ENCODE measurements at places on chromosomes 4 and X.

DNA sequence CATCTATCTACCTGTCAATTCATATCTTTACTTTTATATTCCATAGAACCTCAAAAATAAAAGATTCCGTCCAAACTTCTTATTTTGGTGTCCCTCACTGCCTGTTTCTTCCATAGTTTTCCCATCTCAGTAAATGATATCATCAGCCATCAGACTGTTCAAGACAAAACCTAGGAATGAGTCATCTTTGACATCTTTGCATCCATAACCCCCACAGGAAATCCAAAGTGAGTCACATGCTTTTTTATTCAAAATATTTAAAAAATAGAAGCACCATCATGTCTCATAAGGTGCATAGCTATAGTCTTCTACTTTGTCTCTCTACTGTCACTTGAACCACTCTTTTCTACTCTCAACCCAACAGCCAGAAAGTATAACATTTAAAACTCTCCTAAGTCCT, 29.9 kb upstream of the CXXC4 start:
- DNase-seq, result no peak

GRCh38 chr4:68451246-68452211, 4.3 kb downstream of the TMPRSS11E start:
- DNase-seq, result no peak

DNA sequence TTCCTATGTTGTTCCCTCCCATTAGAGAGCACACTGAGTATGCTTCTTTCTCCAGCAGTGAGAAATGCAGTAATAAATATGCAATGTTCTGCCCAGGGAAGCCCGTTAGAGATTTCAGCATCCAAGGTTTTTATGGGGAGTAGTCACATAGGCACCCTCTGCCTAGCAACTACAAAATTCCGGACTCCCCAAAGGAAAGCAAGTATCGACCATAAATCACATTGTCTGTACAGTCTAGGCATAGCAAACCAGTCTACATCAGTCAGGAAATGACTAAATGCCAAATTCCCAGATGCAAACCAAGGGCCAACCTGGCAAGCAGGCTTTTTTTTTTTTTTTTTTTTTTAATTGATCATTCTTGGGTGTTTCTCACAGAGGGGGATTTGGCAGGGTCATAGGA, 34.8 kb downstream of the GPR101 start:
- no peak for DNase-seq

GRCh38 chrX:149711545-149712236, at the start of gene MAGEA11:
Gene MAGEA11, plus strand, starts transcription at chrX:149712060. Its CDS starts 1,100 bp downstream, at chrX:149713160.
- no peak for DNase-seq

DNA sequence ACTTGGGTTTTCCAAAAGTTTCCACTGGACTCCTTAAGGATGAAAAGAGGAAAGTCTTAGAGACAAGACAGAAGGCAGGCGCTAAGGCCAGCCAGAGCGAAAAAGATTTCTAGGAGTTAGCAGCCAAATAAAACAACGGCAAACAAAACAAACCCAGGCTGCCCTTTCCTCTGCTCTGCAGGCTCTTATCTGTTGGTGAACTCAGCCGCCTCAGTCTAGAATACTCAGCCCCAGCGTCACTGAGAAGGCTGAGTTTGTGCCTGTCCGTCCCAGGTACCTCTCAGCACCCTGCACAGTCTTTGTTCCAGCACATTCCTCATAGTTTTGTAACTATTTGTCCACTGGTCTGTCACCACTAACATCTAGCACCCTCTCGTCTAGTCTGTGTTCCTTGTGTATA, 75.6 kb upstream of the FAM9C start:
- DNase-seq, result no peak

DNA sequence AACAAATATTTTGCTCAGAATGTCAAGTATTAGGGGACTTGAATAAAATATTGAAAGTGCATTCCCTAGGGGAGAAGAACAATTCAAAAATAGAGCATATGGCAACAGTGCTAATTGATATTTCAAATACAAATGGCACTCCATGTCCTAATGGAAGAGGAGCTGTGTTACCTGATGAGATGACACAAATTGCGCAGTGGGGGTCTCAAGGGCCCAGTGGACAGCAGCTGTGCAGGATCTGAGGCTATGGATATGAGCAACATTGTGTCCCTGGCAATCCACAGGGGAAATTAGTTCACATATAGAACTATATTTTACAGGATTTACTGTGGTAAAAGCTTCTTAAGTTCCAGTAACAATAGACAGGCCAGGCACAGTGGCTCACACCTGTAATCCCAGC, 17.4 kb upstream of the USP46 start:
- DNase-seq, result no peak

- no peak for DNase-seq
Measured at GRCh38 chr4:145808848-145809512, 129.0 kb downstream of the C4orf51 start.

GRCh38 chrX:108177351-108178142, 86.0 kb downstream of the ATG4A start:
- DNase-seq, result no peak

DNA sequence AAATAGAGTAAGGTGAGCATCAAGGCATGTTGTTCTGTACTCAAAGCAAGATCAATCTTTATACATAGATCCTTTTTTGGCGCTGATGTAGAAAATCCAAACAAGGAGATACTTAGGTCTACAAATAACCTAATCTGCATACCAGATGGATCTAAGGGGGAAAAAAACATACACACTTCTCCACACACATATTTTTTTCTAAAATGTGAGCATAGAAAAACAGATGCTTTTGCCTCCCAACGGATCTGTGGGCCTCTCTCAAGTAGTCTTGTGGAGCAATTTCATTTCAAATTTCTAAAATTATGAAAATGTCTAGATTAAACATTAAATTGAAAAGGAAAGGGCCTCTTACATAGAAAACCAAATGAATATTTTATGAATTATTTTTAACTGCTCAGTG, 166.1 kb downstream of the GRIA3 start:
- no peak for DNase-seq

DNA sequence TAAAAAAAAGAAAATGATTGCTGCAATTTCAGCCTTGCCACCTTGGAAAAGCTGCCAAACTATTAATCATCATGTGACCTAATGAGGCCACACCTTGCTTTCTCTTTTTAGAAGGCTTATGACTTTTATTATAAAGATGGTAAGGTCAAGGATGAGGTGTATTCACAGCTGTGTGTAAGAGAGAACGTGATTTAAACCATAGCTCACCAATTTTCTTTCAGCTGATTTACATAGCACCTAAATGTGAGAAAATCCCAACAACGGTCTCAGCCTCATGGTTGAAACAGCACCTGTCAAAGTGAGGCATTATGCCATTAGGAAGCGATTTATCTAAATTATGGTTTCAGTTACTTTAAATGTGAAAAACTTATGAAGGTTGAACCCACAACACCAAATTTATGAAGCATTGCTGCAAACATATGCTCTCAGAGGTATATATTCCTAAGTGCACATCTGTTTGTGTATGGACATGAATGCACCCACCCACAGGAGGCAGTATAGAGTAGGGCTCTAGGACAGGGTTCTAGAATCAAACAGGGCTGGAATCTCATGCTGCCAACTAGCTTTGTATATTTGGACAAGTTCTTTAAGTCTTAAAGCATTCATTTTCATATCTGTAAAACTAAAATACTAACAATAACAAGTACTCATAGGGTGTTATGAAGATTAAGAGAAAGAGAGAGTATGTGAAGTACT, 40.7 kb downstream of the ANXA3 start:
- no peak for DNase-seq

- DNase-seq, result no peak
Measured at GRCh38 chr4:36304138-36304681, 22.8 kb downstream of the DTHD1 start.

DNA sequence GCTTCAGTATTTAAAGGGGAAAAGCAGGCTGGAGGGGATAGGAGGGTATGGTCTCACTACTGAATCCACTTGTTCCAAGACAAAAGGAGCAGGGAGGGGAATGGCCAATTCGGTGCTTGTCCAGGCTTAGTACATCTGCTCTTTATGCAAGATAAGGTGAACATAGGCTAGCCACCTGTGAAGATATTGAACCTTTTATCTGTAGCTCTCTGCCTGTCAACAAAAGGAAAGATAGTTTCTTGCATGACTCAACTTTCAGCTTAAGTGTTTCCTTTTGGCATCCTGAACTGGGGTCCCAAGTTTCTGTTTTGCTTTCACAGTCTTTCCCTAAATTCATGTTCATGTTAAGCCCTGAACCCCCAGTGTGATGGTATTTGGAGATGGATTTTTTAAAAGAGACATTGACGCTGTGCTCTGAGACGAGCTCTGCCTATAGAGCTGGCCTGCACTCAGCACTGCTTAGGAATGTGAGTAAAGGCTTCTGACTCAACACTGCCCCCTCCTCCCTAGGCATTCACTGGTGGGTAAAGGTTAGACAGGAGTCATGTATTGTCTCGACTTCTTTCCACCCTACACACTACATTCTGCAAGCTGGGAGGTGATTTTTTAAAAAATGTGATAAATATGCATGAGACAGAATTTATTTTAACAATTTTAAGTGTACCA, 28.2 kb downstream of the FAM149A start:
- no peak for DNase-seq

DNA sequence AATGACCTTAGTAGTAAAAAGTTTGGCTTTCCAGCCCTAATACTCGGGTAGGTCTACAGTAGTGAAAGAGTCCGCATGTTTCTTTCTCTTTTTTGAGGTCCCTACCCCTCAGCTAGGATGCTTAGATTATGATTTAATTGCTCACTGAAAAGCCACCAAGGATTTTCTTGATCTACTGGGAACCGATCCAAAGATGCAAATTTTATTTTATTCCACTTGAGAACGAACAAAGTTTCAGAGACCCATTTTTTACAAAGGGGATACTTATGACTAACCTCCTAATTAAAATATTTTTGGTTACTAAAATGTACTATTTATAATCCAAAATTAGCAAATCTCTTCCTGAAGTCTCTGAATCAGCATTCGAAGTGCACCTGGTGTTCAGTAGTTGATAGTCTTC, 14.3 kb upstream of the PDHA2 start:
- no peak for DNase-seq

GRCh38 chrX:154028502-154029184, 8.9 kb upstream of the IRAK1 start:
- no peak for DNase-seq

GRCh38 chrX:42027367-42028000, 104.1 kb upstream of the CASK start:
- DNase-seq, result no peak

GRCh38 chrX:40265936-40266335, 168.2 kb upstream of the BCOR start:
- DNase-seq, result no peak

GRCh38 chr4:85756938-85757337, 282.0 kb downstream of the ARHGAP24 start:
- DNase-seq, result peak; percentile 17

GRCh38 chrX:83934220-83934619, 73.3 kb downstream of the CYLC1 start:
- no peak for DNase-seq
